ENCODE measurements at places on chromosomes 4 and X.

GRCh38 chr4:94413085-94413840 is 38.5 kb upstream of the PDLIM5 start:
- ATAC-seq: no peak

GRCh38 chr4:120316416-120316815 is 249.8 kb upstream of the MAD2L1 start:
- ATAC-seq: no peak

GRCh38 chrX:124239911-124240310 is 92.5 kb upstream of the TEX13D start:
- ATAC-seq: no peak

DNA sequence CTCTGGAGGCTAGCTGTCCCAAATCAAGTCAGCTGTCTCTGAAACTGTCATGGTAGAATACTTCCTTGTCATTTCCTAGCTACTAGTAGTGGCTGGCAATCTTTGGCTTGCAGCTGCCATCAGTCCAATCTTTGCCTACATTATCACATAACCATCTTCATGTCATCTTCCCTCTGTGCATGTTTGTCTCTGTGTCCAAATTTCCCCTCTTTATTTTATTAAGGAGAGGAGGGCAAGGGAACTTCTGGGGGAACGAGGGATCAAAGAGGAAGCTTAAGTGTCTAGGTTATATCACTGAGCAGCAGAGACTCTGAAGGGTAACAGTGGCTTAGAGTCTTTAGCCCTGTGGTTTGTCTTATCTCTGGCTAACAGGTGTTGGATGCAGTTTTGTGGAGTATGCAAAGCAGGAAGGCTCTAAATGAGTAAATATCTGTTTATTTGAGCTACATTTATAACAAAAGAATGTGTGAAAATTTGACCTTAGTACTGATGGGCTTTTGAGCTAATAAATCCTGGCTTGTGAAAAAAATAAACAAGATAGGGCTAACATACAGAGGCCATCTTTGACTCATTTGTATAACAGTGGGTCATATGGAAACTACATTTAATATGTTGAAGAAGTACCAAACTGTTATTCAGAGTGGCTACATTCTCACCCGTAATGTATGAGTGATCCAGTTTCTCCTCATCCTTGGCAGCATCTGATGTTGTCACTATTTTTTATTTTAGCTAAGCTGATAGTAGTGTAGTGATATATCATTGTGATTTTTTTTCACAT is 49.4 kb upstream of the ENOX2 start:
- ATAC-seq: no peak

- peak; percentile 91 for ATAC-seq
Observed at GRCh38 chr4:73450398-73451004, 14.5 kb downstream of the AFP start.

DNA sequence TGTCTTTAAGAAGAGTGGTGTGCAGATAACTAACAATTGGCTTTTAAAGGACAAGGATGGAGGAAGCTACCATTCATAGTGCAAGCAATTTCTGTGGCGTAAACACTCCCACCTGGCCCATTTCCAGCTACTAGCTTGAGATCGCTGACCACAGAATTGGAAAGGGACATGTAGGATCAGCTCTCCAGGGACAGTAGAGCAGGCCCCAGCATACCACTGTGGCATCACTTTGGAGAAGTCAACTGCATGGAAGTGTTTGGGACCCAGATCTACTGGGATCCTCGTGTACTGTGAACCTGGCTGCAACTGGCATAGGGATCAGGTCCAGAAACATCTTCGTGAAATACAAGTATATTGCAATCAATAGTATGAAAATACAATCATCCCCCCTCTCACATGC is 515.0 kb downstream of the INPP4B start:
- no peak for ATAC-seq

Measured in motor neuron (in vitro differentiated cells).